ENCODE measurements at places on chromosomes 1 and 21.

DNA sequence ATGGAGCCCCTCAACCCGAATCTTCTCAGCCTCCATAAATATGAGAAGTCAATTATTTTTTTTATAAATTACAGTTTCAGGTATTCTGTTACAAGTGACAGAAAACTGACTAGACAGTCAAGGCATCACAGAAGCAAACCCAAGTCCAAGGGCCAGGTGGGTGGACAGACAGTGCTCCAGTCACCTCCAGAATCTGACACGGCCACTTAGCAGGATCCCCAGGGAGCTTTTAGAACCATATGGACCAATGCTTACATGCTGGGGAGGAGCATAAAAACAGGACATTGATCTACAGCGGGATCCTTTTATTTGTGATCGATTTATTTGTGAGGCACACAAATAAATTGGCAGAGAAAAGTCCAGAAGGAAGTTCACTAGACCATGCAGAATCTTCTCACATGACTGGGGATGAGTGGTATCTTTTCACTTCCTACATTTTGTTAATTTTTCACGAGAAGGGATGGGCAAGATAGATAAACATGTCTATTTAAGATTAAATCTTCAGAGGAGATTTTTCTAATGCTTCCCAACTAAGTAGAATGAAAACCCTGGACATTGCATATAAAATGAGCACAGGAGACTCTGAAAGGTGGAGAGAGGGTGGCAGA lies 15.0 kb downstream of the ZNF496 start:
- no peak for DNase-seq

DNA sequence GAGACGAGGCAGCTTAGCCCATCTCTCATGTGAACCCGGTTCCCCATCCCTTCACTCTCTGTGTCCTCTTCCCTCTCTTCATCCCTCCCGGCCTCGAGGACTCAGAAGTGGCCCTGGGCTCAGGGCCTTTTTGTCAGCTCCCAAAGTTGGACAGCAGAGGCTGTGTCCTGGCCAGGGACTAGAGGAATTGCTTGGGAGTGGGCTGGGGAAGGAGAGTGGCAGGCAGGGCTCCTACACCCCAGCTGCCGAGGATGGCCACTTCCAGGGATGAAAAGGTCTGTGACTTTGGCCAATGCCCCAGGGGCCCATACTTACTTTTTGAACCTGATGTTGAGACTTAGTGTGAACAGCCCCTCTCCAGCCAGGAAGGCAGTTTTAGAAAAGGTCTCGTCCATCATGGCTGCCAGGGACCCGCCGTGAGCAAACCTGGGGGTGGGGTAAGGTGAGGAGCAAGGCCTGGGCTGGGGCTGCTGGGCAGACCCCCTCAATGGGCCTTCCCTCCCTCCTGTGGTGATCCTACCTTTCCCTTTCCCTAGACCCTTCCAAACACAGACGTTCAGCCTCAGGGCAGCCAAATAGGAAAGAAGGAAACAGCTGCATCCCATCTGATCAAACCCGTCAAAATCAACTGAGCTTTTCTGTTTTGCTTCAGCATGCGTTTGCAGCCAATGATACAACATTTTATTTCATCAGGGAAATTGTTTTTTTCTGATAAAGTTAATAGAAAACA lies 5.5 kb downstream of the THEM5 start:
- no peak for DNase-seq

GRCh38 chr1:221706876-221707582 lies 34.9 kb downstream of the DUSP10 start:
- no peak for DNase-seq

DNA sequence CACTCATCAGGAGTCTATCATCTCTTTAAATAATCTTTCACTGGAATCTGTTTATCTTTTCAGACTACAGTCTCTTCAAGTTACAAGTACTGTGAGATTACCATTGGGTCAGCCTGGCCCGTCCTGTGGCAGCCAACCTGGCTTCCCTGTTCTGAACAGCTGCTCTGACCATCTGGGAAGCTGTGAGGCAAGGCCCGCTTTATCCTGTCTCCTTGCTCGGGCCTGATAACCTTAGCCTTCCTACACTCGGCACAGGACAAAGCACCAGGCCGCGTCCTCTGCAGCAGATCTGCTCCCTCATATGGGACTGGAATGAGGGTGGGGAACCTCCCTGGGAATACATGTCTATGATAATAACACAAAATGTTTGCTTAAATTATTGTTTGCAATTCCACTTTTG lies 113.3 kb downstream of the PTPN14 start:
- DNase-seq: no peak

GRCh38 chr1:92698932-92699331 lies 86.0 kb downstream of the EVI5 start:
- DNase-seq: no peak

- no peak for DNase-seq
Measured at GRCh38 chr1:168567007-168567406, 9.4 kb upstream of the XCL1 start.

DNA sequence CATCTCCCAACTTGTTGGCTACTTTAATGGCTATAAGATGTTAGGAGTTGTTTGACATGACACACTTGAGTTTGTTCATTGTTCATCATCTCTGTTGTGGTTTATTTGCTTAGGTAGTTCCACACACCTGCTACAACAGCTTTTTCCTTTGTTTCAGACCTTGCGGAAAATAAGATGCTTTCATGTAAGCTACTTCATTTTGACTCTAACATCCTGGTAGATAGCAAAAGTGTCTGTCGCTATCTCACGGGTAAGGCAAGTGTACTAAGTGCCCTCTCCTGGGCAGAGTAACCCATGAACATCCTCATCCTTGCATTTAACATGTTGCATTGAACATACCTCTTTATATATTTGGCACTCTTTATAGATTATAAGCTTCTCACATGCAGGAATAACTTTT lies 1.6 kb upstream of the OR10T2 start:
- no peak for DNase-seq

GRCh38 chr1:183816110-183816509 lies 11.2 kb downstream of the RGL1 start:
- no peak for DNase-seq

DNA sequence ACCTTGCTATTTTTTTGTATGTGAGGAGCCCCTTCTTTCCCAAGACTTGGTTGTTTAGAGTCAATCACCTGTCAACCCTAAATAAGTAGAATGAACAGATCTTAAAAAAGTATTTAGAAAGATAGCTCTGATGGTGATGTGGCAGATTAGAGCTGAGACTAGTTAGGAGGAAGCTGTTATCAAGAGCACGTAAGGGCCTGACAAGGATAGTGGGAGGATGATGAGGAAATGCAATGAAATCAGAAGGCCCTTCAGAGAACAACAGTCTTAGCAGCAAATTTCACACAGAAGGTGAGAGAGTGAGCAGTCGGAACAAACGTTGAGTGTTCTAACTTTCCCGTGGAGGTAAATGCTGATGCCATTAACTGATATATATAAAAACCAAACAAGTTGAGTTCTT lies 15.9 kb upstream of the S1PR1 start:
- DNase-seq: no peak

DNA sequence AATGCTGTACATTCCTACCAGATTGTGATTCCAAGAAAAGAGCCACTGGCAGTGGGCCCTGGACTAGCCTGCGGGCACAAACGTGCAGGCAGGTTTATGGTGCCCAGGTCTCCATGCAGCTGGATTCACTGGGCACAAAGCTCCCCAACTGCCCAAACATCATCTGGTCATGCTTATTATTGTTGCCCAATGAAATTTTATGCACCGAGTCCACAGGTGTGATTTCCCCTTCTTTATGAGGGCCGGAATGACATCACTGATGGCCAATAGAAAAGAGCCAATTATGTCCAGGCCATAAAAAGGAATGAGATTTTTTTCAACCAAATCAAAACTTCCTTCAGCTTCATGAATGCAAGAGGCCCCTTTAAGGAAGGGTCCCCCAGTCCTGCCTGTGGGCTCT lies 66.2 kb downstream of the ERI3 start:
- no peak for DNase-seq

- DNase-seq: no peak
Measured at GRCh38 chr1:14794906-14795305, 196.4 kb downstream of the KAZN start.

Measured in fibroblast of skin of left biceps (primary cell).